Retina (tissue), 1 donor: ENCODE measurements at places on chromosomes 7 and 10.
A peak's percentile ranks its signal among the peaks of the same experiment; 100 is the strongest.

- DNase-seq = no peak
These were observed 368.5 kb upstream of the MGMT start for GRCh38 chr10:129098517-129098916.

DNA sequence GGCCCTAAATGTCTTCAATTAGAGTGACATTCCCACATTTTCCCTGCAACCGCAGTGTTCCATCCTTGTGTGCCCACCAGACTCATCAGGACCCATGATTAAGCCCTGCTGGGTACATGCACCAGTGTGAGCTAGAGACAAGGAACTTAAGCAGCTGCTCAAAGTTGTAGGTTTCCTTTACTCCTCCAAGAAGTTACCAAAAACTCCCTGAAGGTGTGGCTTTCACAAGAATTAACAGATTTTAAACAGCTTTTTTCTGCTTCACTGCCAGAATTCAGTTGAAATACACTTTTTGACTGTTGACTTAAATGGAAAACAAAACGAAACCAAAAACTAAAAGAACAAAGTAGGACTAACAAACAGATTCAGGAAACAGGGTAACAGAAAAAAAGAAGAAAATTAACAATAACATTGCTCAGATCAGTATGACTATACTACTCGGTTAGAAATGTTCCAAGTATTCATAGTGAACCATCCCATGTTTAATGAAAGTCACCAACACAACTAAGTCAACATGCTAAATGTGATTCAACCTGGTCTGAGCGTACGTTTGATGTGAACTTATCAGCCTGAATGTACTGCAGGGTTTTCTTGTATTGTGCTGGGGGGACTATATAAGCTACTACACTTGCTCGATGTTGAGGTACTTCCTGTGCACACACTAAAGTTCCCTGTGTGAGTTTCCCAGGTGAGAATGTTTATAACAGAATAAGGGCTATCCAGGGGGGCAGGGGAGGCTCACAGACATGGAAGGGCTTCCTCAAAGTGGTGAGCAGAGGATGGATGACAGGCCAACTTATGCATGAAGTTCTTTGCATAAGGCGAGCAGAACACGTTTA is 22.2 kb downstream of the SLC37A3 start:
- no peak for DNase-seq

- DNase-seq = peak; percentile 61
These were observed 43.7 kb downstream of the CPVL start for GRCh38 chr7:29102558-29103151.

GRCh38 chr10:93457511-93457910 is 24.6 kb downstream of the MYOF start:
- DNase-seq = no peak

GRCh38 chr10:71457908-71458307 is 61.2 kb downstream of the CDH23 start:
- no peak for DNase-seq

GRCh38 chr10:121519901-121520493 is 78.2 kb downstream of the FGFR2 start:
- DNase-seq = no peak

DNA sequence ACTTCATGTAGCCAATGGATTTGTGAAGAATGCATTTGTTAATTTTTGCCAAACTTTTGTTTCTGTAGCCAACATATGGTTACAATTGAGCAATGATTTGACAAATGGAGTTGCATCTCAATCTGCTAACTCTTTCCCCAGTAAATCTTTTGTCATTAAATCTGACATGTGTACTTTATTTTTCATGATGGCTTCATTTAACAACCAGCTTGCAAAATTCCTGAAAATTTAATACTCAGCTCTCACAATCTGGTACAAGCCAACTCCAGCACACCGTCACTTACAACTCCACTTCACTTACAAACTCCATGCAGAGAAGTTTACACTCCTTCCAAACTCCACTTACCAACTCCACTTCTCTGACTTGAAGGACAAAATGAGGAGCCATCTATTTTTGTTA is 26.5 kb upstream of the HIBADH start:
- no peak for DNase-seq

DNA sequence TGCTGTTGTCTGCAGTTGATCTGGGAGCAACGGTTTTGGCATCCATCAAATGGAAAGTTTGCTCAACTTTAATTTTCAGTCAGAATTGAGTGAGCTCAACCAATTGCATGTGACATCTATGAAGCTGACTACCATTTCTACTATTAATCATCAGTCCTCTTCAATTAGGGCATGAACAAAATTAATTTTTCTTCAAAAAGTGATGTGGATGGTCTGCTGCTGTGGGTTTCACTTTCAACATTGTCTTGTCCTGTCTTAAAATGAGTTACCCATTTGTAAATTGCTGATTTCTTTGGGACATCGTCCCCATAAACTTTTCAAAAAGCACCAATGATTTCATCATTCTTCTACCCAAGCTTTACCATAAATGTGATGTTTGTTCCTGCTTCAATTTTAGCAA is 176.7 kb upstream of the LRRN3 start:
- no peak for DNase-seq

DNA sequence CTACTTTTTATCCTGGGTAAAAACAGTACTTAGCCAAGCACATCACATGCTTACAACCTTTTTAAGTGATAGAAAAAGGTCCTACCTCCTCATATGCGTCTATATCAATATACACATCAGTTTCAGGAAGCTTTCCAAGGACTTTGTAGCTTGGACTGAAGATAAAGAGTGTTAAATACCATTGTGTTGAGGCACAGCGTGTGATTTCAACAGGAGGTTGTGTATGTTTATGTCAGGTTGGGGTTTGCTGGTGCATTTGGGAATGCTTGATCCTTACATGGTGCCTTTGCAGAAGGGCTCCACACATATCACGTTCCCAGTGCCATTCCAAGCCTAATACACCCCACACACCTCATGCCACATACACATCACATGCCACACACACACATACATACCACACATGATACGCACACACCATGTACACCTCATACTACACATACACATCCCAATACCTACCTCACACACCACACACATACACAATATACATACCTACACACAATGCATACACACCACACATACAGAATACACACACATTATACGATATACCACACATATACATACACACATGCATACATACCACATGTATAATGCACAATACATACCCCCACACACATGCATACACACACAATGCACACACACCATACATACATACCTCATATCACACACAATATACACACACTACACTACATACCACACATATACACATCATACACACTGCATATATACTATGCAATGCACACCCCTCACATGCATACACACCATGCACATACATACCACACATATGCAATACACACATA is 33.1 kb downstream of the PSMC2 start:
- no peak for DNase-seq

- no peak for DNase-seq
These were observed 47.5 kb upstream of the TMEM248 start for GRCh38 chr7:66873476-66873875.

GRCh38 chr7:234051-234707 is 41.8 kb downstream of the FAM20C start:
- DNase-seq = peak; percentile 46

GRCh38 chr7:131508754-131509486 is 47.5 kb downstream of the PODXL start:
- DNase-seq = no peak

GRCh38 chr10:25758041-25758457 is 176.0 kb upstream of the MYO3A start:
- DNase-seq = peak; percentile 73

DNA sequence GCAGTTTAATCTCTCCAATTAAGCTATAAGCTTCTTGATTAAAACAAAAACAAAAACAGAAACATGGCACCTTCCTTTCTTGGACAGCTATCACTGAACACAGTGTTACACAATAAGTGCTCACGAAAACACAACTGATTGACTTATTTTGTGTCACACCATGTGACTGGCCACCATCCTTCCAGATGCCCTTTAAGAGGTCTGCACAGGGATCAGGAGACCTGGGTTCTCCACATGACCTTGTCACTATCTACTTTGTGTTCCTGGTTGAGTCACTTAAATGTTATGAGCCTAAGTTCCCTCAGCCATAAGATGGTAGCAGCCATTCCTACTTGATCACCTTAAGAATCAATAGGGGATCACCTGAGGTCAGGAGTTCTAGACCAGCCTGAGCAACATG is 120.1 kb downstream of the HIPK2 start:
- DNase-seq = peak; percentile 3

DNA sequence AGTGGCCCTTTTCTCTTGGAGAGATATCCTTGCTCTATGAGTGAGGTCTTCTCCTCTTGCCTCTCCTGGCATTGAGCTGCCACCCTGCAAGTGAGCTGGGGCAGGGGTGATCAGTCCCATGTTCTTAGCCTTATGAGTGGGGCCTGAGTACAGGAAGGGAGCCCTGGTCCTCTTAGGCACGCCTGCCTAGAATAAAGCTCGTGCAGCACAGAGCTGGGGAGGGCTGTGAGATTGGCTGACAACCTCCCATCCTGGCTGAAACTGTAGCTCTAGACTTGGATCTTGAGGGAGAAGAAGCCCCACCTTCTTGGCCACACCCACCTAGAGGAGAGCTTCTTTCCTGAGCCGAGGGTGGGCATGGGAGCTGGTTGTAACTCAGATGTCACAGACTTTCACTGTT is 305.0 kb upstream of the ZNF32 start:
- DNase-seq = no peak

- DNase-seq = no peak
These were observed 70.3 kb downstream of the MYL10 start for GRCh38 chr7:101558742-101559325.

- no peak for DNase-seq
These were observed 171.2 kb downstream of the SGMS1 start for GRCh38 chr10:50452603-50453002.

DNA sequence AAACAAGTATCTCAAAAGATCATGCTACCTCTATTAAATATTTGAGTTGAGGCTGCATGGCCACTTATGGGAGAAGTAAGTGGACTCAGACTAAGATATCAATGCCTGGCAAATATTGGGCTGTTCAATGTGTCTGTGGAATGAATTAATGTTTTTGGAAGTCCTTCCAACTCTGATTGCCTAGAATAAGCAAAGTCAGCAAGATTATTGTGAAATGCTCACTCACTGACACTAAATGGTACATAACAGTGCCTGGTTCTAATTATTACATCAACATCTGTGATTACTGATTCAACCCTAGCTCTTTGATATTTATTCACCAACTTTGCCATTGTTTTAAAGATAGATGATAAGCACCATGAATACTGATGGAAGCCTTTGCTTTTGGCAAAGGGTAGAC is 45.5 kb upstream of the HDAC9 start:
- no peak for DNase-seq

DNA sequence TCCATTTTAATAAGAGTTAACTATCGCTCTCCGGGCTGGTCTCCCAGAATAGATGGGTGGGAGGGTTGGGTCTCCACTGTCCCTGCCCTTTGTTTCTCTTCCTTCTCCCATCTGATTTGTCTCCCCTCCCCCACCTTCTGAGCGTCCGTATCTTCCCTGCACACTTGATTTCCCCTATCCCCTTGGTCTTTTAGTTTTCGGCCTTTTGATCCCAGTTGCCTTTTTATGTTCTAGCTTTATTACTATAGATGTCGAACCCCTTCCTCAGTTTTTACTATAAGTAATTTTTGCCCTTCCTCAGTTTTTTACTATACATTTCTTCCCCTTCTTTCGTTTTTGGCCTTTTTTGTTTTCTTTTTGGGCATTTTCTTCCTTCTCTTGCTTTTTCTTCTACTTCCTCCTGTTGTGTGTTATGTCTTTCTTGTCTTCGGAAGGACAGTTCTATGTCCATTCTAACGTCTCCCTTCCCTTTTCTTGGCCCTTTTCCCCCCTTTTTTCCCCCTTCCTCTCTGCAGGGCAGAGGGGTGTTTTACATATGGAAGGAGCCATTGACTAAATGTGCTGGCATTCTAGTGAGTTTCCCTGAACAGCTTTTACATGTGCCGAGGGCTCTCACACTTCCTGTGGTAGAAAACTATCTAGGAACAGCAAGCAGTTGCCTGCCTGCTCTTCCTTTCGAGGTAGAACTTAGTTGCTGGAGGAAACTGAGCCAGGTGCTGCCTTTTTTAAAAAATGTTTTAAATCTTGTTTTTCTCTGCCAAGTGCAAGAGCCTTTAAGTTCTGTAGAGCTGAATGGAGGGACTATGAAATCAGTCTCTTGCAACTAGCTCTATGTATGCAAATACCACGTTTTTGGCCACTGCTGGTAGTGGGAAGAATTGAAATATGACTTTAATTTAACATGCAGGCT is 2.8 kb downstream of the TET1 start:
- peak; percentile 51 for DNase-seq

DNA sequence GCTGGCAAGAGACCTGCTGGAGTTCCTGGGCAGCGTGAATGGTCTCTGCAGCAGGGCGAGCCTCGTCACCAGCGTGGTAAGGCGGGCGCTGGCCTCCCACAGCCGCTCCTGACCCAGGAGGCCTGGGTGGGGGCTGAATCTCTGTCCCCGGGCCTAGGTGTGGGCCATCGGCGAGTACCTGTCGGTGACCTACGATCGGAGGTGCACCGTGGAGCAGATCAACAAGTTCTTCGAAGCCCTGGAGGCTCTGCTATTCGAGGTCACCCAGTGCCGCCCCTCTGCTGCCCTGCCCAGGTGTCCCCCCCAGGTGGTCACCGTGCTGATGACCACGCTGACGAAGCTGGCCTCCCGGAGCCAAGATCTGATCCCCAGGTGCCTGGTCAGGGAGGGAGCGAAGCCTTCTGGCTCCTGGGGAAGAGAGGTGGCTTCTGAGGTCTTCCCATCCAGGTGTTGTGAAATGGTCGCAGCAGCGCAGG is 15.1 kb downstream of the AP5Z1 start:
- DNase-seq = no peak
